ENCODE measurements at places on chromosomes 5 and 9.

- DNase-seq: no peak
Measured at GRCh38 chr9:110768886-110769285, 100.3 kb downstream of the MUSK start.

GRCh38 chr5:110496276-110496675, 230.2 kb downstream of the TMEM232 start:
- DNase-seq: no peak

- DNase-seq: peak; percentile 21
Measured at GRCh38 chr5:152649609-152650008, 244.5 kb upstream of the NMUR2 start.

DNA sequence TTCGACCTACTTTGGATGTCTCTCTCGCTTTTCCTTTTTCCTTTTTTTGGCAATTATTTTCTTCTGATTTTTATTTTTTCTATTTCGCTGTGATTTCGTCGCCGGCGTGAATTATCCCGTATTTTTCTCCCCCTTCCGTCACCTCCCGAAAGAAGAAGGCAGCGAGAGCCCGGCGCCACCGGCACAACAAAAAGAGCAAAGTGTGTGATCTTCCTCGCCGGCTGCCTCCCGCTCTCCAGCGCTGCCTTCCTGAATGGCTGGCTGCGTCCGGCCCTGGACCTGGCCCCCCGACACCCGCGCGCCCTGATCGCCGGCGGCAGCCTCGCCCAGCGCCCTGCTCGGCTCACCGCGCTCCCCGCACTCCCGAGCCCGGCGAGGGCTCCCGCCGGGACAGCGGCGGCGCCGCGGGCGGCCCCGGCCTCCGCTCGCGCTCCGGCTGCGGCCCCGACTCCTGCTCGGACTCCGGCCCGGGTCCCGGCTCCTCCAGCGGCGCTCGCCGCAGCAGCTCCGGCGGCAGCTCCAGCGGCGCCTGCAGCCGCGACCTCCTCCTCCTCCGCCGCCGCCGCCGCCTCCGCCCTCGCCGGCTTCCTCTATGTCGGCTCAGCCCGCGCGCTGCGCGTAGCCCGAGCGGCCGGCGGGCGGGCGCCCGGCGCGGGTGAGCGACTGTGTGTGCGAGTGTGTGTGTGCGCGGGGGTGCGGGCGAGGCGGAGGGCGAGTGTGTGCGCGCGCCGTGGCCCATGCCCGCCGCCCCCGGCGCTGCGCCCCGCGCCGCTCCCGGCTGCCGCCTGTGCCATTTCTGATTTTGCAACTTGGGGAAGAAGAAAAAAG, 960 bp downstream of the NR2F1 start:
- peak; percentile 76 for DNase-seq

GRCh38 chr9:12748016-12748415, 26.8 kb upstream of the LURAP1L start:
- peak; percentile 48 for DNase-seq

GRCh38 chr9:96163161-96163560, 138.8 kb downstream of the HSD17B3 start:
- no peak for DNase-seq

- DNase-seq: no peak
Measured at GRCh38 chr5:58969253-58969652, 386.4 kb downstream of the RAB3C start.

DNA sequence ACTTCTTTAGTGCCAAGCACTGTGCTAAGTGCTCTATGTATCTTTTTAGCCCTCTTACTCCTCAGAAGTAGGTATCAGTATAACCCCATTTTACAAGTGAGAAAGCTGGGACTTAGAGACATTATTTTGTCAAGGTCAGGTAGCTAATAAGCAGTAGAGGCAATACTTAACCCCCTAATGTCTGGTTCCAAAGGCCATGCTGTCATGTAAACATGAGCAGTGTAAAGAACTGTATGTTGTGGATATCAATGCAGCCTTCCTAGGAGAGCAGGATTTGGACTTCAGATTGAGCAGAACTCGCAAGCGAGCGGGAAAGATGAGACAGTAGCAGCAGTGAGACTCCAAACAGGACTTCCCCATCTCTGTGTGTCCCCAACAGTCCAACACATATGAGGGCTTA, 3.6 kb upstream of the SHROOM1 start:
- DNase-seq: no peak

- DNase-seq: peak; percentile 53
Measured at GRCh38 chr9:35306283-35306682, 144.5 kb downstream of the UNC13B start.

DNA sequence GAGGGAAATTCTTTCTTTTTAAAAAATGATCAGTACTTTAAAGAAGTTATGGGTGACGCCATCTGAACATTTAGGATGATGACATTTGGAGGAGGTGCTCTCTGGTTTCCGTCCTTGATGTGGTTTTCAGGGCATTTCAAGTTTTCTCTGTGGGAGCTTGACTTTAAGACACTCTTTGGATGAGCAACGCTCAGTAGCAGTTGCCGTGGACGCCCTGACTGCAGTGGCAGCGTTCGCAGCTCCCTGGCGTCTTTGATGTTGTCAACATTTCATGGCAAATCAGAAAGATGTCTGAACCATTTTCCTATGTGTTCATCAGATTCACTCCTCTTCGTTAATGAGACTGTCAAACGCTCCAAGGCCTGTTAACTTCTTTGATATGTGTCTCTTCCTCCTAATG, 86.1 kb downstream of the ZNF354C start:
- no peak for DNase-seq

DNA sequence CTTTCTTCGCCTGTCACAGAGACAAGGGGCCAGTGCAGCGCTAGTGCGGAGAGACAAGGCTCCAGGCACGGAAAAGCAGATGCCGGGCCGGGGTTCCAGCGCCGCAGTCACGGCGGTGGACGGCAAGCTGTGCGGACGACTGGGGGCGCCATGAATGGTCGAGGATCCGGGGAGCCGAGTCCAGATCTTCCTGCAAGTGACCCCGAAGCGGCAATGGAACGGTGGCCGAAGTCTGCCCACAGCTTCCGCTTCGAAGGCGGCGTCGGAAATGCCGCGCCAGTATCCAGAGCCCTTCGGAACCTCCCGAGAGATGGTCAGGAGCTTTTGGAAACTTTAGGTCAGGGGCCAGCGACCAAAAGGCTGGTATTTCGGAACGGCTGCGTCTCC, 601 bp upstream of the FAF2 start:
- DNase-seq: no peak

GRCh38 chr5:50839472-50839871, 173.0 kb downstream of the PARP8 start:
- no peak for DNase-seq

DNA sequence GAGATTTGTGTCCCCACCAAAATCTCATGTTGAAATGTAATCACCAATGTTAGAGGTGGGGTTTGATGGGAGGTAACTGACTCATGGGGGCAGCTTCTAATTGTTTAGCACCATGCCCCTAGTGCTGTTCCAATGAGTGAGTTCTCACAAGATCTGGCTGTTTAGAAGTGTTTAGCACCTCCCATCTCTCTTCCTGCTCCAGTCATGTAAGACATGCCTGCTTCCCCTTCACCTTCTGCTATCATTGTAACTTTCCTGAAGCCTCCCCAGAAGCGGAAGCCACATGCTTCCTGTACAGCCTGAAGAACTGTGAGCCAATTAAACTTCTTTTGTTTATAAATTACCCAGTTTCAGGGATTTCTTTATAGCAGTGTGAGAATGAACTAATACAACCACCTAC, 170.5 kb downstream of the NDUFS4 start:
- no peak for DNase-seq

GRCh38 chr9:110157823-110158664, 49.9 kb downstream of the C9orf152 start:
- no peak for DNase-seq

DNA sequence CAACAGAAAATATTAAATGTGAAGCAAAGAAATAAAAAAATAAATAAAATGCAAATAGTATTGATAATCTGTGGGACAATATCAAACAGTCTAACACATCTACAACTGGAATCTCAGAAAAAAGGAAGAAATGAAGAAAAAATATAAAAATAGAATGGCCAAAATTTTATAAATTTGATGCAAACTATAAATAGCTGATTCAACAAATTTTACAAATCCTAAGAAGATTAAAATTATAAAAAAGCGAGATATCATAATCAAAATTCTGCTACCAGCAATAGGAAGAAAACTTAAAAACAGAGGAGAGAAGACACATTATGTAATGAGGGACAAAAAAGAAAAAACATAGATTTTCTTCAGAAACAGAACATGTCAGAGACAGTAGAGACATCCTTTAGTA, 129.2 kb upstream of the IRX1 start:
- no peak for DNase-seq

DNA sequence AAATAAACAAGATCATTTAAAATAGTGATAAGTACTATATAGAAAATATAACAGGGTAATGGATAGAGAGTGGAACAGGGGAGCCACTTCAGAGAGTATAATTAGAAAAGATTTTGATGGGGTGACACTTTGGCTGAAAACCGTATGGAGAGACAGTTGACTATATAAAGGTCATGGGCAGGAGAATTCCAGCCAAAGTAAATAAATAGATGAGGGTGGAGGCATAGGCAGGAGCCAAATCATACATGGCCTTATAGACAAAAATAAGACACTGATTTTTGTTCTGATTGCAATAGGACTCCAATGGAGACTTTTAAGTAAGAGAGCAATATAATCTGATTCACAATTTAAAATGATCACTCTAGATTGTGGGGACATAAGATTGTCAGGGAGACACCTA, 37.5 kb upstream of the NUDT12 start:
- no peak for DNase-seq

GRCh38 chr5:72209147-72210115, 102.2 kb downstream of the MAP1B start:
- DNase-seq: peak; percentile 51

- no peak for DNase-seq
Measured at GRCh38 chr9:76608575-76609273, 149.7 kb downstream of the GCNT1 start.

- DNase-seq: no peak
Measured at GRCh38 chr5:68372161-68372560, 156.6 kb downstream of the PIK3R1 start.

DNA sequence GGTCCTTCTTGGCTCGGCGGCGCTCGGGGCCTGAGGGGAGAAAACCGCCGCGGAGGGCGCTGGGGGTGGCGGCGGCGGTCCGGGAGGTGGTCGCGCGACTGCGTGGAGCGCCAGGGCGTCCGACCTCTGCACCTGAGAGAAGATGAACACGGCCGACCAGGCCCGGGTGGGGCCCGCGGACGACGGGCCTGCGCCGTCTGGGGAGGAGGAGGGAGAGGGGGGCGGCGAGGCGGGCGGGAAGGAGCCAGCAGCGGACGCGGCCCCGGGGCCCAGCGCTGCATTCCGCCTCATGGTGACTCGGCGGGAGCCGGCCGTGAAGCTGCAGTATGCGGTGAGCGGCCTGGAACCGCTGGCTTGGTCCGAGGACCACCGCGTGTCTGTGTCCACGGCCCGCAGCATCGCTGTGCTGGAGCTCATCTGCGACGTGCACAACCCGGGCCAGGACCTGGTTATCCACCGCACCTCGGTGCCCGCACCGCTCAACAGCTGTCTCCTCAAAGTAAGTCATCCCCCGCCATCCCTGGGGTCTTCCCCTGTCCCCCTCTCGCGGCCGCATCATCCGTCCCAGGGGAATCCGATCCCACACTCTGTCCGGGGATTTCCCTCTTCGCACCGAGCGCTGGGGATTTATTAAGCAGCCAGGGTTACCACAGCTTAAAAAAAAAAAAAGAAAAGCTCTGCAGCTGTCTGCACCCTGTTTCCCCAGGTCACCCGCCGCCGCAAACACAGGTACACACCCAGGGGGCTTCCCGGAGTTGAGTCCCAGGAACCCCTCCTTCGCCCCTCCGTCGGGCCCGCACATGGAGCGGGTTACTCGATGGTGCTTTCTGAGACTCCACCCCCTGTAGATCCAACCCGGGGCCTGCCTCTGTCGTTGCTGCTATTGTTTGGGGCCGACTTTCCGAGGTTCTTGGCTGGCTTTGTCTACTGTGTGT, at the start of gene GTF3C4:
GTF3C4 (plus strand) TSS at position 8 of the 935 bp plus-strand sequence; CDS start at position 143, 135 bp downstream.
- DNase-seq: no peak

DNA sequence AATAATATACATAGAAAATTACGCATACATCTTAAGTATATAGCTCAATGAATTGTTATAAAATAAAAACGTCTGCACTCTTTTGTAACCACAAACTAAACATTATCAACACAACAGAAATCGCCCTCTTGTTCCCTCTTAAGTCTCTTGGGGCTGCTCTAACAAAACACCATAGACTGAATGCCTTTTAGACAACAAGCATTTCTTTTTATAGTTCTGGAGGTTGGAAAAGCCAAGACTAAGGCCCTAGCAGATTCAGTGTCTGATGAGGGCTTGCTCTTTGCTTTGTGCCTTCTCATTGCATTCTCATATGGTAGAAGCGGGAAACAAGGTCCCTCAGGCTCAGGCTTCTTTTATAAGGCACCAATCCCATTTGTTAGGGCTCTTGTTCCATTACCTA, 4.9 kb upstream of the IFNB1 start:
- no peak for DNase-seq

GRCh38 chr9:76266649-76267283, 127.5 kb downstream of the RFK start:
- no peak for DNase-seq

DNA sequence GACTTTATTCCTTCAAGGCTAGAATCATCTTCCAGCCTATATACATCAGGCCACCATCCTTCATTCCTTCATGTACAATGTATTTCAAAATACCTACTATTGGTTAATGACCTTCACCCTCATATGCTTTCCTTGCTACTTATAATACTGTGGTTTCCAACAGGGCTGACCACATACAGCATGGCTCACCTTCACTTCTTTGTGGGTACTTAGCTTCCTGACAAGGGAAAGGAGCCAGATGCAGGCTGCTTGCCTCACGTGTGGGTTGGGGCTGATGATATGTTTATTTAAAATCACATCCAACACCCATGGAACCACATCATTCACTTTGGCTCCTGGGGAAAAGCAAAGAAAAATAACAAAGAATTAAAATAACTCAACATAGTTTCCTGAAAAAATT, 63.9 kb upstream of the OR2K2 start:
- DNase-seq: no peak

DNA sequence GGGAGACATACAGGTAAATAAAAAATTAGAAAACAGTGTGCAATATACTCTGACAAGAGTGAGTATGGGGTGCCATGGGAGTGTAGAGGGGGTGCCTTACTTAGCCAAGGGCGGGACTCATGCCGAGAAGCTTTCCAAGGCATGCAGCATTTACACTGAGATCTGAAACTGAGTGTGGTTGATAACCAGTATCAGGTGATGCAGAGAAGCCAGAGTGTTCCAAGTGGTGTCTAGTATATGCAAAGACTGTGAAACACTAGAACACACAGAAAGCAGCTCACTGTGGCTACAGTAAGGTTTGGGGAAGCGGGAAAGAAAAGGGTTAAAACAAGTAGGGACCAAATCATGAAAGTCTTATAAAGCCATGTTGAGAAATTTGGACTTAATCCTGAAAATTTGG, 30.5 kb upstream of the ERBIN start:
- no peak for DNase-seq

DNA sequence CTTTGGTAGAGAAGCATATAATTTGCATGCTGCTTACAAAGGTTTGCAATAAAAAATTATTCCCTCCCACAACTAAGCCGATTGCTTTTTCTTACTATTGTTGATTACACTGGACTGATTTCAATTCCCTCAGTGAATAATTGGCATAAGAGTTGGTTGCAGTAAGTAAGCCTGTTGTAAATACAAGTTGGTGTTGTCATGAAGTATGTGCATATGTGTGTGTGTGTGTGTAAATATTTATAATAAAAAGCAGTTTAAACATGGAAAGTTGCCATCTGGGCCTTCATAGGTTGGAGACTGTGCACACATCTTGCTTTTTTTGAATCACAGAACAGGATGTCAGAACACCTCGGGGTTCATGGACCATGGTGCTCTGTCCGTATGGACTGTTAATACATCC, 131.2 kb downstream of the ATP10B start:
- no peak for DNase-seq

- DNase-seq: no peak
Measured at GRCh38 chr5:2569176-2569575, 182.3 kb downstream of the IRX2 start.

- DNase-seq: no peak
Measured at GRCh38 chr5:112419164-112419985, at the start of gene EPB41L4A. TSS of gene EPB41L4A (minus strand) at chr5:112419277. CDS start at chr5:112419039, 238 bp downstream.

Data from fibroblast of skin of abdomen (primary cell).